ENCODE measurements at places on chromosomes 5 and 9.

DNA sequence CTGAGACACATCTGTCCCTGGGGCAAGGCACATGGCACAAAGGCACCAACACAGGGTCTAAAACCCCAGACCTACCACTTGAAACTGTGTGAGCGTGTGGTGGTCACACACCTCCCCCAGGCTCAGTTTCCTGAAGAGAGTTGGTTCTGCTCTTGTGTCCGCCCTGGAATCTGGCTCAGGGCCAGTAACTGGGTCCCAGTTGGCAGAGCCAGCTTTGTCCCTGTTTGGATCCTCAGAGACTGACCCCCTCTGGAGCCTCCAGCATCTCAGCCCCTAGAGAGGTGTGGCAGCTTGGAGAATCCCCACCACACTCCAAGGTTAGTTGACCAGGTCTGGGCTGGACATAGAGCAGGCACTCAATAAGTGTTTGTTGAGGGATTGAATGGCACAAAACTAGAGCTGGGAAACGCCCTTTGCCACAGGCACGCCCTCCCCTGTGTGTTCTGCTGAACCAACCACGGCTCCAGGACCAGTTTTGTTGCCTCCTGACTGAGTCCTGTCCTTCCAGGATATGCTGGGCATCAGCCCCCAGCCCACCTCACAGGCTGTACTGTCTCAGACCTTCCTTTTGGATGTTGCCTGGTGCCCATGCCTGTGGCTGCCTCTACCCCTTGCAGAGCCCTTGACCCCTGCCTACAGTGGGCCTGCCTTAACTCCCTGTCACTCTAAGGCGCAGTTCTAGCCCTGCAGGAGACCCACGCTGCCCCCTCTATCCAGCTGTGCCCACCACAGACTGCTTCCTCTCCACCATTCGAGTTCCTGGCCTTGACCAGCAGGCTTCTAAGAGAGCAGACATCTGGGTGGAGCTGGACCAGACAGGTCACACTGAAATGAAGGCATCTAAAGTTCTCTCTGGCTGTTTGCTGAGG, 3.8 kb upstream of the PDLIM4 start:
- DNase-seq = no peak

DNA sequence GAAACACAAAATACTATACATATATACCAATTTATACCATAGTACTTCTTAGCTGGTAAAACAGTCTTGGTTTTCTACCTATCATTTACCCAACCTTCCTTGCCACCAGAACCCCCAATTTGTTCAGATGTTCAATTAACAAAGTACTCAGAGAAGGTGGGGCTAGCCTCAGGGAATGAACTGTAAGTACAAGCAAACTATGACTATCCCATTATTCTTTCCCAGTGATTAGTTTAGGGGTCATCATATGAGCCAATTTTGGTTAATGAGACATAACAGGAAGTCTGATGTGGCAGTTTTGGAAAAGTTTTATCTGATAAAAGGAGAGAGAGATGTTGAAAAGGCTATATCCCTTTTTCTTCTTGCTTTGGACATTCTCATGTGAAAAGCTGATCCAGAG, 125.8 kb downstream of the DTWD2 start:
- DNase-seq = no peak

GRCh38 chr9:131641618-131642495, 96.5 kb downstream of the PRRT1B start:
- no peak for DNase-seq

- no peak for DNase-seq
Measured at GRCh38 chr9:13268469-13268868, 11.0 kb downstream of the MPDZ start.

GRCh38 chr5:10684303-10685086, 76.5 kb downstream of the DAP start:
- DNase-seq = no peak

GRCh38 chr9:13705373-13705772, 425.9 kb upstream of the MPDZ start:
- DNase-seq = no peak

DNA sequence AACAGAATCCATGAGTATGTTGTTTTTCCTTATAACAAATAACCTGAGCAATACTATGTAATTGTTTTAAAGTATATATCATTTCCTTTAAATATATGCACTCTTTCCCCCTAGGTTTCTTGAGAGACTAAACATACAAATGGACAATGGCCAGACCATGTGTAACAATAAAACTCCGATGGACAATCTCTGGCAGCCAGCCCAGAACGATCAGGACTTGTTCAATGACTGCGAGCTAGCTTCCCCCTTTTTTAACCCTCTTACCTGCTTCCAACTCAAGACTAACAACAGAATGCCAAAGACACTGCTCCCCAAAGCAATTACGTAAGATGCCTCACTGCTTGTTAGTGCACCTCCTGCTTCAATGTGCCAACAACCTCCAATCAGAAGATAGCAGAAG, 94.9 kb downstream of the HTR4 start:
- no peak for DNase-seq

DNA sequence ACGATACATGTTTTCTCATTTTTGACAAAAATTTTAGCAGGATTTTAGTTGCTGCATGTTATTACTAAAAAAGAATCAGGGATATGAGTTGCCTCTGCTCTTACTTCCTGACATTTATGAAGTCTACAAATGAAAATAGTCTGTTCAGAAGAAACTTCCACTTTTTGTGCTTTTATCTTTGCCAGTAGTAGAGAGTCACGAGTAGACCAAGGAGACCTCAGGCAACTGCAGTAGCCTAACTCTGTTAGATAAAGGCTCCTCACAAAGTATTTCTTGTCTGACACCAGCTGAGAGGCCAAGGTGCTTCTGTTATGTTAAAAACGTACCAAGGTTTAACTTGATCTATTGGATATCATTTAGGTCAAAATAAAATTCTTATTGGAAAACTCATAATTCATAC, 333.9 kb downstream of the NR2F1-AS1 start:
- DNase-seq = no peak

GRCh38 chr9:124629600-124629999, 122.4 kb upstream of the NR5A1 start:
- DNase-seq = no peak

GRCh38 chr5:170315154-170315553, 17.6 kb upstream of the LCP2 start:
- DNase-seq = no peak

GRCh38 chr9:122318284-122318683, 52.5 kb upstream of the PTGS1 start:
- DNase-seq = no peak

- no peak for DNase-seq
Measured at GRCh38 chr5:43619380-43619779, 16.4 kb downstream of the NNT start.

DNA sequence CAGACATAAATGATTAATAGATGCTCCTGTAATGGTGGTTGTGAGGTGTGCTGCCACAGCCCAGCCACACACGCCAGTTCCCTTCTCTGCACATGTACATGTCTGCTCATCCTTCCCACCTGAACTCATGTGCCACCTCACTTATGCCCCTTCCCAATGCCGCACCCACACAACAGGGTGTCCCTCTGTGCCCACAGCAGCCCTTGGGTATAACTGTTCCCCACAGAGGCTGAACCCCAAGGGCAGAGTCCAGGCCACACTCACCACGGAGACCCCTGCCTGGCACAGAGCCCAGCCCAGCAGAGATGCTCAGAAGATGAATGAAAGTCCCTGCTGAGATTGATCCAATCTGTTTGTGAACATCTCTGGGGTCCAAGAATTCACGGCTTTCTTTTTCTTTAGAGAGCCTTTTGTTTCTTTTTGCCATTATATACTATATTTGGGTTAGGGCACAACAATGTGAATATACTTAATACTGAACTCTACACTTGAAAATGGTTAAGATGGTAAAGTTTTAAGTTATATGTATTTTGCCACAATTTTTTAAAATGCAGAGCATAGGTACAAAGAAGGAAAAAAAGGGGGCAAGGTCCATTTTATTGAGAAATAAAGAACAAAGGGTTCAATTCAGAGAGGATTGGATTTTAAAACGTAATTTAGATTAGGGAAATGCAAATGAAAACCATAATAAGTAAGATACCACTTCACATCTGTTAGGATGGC, 29.6 kb downstream of the IRF1 start:
- no peak for DNase-seq

- no peak for DNase-seq
Measured at GRCh38 chr5:154506049-154506715, 28.2 kb upstream of the HAND1 start.

DNA sequence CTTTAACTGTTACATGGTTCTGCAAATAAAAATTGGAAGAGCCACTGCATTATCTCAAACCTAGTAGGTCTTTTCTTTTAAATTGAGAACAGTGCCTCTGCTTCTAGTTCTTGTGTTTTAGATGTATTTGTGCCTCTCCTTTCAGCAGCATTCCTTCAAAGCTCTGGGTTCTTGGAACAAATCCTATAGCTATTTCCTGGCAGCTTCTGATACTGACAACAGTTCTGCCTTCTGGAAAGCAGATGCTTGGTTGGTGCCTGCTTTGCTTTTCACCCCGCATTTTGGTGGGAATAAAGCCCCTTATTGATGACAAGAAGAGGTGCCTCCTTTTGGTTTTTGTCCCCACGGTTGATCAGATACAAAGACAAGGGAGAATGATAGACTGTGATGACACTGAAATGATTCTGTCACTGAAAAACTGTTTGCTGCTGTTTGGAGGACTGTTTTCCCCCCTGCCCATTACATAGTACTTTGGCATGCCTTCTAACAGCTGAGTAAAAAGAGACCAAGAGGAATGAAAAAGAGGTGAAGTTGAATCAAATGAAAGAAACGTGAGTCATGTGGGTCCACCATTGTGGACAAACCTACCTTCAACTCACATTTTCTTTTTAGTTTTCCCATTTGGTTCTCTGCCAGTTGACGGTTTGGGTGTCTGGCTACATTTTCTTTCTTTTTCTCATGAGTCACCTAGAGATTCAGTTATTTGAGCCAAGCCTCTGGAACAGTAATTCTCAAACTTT, 5.6 kb downstream of the PTCD2 start:
- DNase-seq = no peak

- DNase-seq = no peak
Measured at GRCh38 chr9:120307599-120307998, 272.4 kb downstream of the CDK5RAP2 start.

- no peak for DNase-seq
Measured at GRCh38 chr5:35205186-35205585, 25.1 kb downstream of the PRLR start.

GRCh38 chr5:28561522-28561921, 1523.1 kb upstream of the CDH9 start:
- no peak for DNase-seq

- DNase-seq = no peak
Measured at GRCh38 chr9:125863923-125864322, 116.8 kb downstream of the PBX3 start.

- DNase-seq = no peak
Measured at GRCh38 chr5:110917161-110917875, 154.2 kb upstream of the TSLP start.

DNA sequence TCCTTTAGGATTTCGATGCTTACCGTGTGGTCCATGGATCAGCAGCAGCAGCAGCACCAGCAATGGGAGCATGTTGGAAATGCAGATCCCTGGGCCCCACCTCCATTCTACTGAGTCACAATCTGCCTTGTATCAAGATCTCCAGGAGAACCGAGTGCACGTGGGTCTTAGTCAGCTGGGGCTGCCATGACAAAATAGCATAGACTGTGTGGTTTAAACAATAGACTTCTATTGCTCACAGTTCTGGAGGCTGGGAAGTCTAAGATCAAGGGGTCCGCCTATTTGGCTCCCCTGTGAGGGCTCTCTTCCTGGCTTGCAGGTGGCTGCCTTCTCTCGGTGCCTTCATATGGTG, 1.3 kb upstream of the PROP1 start:
- DNase-seq = no peak

DNA sequence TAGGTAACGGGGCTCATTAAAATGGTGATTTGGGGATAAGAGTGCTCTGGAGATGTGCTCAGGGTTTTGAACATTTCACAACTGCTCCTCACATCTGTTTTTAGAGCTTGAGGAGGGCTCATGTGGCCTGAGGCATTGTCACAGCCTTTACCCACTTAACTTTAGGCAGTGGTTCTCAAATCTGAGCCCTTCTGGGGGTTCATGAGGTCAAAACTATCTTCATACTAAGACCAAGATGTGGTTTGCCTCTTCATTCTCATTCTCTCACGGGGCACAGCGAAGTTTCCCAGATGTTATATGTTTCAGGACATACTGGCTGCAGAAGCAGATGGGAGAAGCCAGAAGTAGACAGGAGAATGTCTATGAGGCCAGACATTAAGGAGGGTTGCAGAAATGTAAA, 38.4 kb downstream of the STXBP1 start:
- no peak for DNase-seq

DNA sequence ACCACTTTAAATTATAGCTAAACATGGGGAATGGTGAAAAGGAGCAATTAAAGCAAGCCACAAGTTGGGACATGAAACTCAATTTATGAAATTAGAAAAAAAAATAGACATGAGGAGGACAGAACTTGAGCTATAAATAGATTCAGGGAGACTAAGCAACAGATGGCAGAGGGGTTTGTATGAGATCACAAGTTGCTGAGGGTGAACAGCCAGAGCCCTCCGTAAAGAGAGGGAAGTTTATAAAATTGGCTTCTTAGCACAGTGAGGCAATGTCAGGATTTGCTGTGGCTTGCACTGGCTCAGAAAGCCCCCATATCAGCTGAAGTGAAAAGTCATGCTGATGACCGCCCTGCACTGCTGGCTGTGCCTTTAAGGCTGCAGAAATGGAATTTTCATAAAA, 443.4 kb upstream of the CD180 start:
- DNase-seq = no peak

GRCh38 chr9:127734247-127734746, 797 bp downstream of the TOR2A start:
- no peak for DNase-seq

- no peak for DNase-seq
Measured at GRCh38 chr5:35063414-35063813, 15.7 kb upstream of the AGXT2 start.

DNA sequence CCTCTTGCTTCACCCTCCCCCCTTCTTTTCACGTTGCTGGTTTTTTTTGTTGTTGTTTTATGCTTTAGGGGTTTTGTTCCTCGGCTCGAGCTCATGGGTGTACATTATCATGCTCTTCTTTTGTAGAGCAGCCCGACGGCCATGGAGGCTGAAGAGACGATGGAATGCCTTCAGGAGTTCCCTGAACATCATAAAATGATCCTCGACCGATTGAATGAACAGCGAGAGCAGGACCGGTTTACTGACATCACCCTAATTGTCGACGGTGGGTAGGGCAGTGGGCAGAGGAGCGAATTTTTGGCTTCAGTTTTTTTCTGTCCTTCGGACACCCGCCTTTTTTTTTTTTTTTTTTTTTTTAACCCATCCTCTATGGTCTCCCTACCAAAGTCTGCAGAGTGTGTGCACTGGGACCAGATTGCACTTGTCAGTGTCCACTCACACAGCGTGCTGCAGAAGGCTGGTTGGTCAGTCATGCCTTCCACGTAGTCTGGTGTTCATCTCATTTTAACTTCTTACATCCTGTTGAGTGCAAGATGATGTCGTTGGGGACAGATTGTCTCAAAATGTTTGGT, 1.3 kb downstream of the ZNF131 start:
- no peak for DNase-seq

DNA sequence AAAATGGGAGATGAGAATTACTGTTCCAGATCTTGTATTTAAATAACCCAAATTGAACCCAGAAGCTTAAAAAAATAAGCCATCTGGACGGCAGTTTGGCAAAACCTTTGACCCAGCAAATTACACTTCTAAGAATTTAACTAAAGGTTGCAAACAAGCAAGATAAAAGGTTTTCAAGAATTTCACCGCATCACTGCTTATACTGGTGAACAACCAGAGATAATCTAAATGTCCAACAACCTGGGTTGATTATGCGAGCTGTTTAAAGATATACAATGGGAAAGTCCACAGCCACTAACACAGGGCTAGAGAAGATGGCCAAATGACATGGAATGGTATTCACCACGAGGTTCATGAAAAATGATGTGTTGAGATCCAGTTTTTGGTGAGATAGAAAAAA, 149.3 kb downstream of the GNAQ start:
- no peak for DNase-seq

Measured in stimulated activated CD8-positive, alpha-beta memory T cell treated with anti-CD3 and anti-CD28 coated beads, Interleukin-4, amount 100 ng/mL, for 1 hour (primary cell).